Head of caudate nucleus (tissue), 42 donors: ENCODE measurements at places on chromosomes 3 and 15.

- DNase-seq: no peak
These were observed 300.4 kb upstream of the RASGRP1 start for GRCh38 chr15:38864827-38865581.

GRCh38 chr3:84223512-84223911 lies 735.3 kb upstream of the CADM2 start:
- DNase-seq: no peak

- no peak for DNase-seq
These were observed 623.0 kb downstream of the NTRK3 start for GRCh38 chr15:87633525-87633924.

DNA sequence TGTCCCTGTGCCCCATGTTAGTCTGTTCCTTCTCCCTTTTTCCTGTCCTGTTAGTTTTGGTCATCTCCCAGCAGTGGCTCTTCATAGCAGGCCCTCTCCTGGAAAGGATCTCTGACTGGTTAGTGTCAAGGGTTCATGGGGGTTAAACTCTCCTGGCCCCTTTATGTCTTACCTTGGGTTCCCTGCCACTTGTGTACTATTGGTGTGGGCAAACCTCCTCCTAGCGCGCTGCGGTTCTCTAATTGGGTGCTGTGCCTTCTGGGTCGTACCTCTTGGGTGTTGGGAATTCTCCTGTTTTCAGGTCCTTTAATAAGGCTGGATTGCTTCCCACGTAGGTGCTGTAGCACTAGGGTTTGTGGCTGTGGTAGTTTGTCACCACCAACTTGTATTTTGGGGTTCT lies 18.8 kb downstream of the GMPS start:
- DNase-seq: no peak

DNA sequence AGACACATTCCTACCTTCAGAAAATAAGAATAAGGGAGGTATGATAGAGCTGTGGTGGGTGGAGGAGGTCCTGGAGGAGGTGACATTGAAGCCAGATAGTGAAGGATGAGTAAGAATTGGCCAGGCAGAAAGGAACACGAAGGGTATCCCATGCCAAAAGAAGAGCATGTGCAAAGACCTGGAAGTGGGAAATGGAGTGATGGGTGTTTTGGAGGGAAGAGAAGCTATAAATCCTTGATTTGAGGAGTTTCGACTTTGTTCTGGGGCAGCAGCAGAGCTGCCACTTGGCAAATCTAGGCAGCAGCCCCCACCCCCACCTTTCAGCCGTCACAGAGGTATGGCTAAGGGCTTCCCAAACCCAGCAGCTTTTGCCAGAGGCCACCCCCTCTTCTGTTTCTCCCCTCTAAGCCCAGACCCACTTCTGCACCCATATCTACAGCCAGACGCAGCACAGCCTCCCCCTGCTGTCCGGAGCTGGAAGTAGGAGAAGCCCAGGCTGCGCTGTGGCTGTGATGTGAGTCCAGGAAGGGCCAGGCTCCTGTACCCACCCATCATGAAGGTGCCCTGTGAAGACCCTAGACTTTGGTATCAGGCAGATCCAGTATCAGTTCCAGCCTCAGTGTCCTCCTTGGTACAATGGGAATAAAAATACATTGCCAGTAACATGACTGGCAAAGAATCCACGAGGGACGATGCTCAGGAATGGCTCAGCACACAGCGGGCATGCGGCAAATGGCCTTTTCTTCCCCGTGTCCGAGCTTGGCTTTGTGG lies 188.7 kb upstream of the LINGO1 start:
- peak; percentile 84 for DNase-seq

GRCh38 chr3:116474032-116474780 lies 28.9 kb upstream of the LSAMP start:
- no peak for DNase-seq

- no peak for DNase-seq
These were observed 14.7 kb downstream of the SEMA3F start for GRCh38 chr3:50169858-50170257.

GRCh38 chr3:18591120-18591519 lies 166.0 kb upstream of the SATB1 start:
- no peak for DNase-seq

DNA sequence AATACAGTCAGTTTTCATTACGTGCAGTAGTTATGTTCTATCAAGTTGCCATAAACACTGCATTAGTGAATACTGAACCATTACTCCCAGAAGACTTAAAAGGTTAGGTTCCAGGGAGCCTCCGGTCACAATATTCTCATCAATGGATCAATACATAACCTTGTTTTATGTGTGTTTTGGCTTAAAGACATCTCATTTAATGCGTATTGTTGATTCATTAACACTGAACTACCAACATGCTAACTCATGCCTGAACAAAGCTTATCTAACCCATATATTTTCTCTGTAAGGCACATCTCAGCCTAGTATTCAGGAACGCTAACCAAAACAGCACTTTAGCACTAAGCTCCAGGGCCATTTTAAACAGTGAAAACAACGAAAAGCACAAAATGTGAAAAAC lies 24.1 kb upstream of the NEDD4 start:
- no peak for DNase-seq

DNA sequence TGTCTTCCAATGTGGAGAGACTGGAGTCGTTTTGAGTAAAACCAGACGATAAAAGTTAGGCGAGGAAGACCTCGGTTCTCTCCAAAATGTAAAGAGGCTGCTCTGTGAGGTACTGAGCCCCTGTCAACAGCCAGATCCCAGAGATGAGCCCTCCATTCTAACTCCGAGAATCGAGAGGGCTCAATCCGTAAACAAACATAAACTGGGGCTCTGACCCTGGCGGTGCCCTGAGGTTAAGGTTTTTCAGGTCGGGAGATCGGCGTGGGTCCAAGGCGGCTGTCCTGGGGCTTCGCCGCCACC lies 417 bp downstream of the TBCCD1 start:
- DNase-seq: no peak

- no peak for DNase-seq
These were observed 351.8 kb downstream of the GABRB3 start for GRCh38 chr15:26421065-26421464.

DNA sequence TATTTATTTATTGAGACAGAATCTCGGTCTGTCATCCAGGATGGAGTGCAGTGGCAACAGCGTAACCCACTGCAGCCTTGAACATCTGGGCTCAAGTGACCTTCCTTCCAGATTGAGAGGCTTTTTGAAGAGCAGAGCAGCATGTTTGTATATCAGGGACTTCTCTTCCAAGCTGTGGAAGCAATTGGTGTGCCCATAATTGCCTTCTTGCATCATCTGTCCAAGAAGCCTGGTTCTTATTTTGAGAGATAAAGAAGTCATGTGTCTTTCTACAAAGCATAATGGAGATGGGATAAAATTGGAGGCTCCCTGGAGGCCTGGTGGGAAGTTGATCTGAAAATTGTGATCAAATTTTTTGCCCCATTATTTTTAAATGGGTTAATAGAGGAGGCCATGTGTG lies 183.8 kb upstream of the MCTP2 start:
- no peak for DNase-seq

GRCh38 chr3:156431334-156432124 lies 123.4 kb downstream of the SSR3 start:
- no peak for DNase-seq

DNA sequence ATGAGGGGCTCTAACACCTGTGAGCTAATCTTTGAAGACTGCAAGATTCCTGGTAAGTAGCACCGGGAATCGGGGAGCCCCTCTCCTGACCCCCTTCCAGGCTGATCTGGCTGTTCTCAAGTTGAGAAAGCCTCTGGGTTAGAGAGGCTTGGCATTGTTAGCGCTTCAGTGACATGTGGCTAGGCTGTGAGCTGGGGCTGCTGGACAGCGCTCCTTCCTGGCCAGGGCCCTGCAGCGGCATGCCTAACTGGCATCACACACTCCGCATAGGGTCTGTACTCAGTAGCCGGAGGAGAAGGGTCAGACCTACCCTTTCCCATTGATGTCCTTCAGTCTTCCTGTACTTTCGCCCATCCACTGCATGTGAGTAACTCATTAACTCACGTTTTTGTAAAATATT lies 7.4 kb downstream of the IVD start:
- DNase-seq: no peak

- DNase-seq: no peak
These were observed 40.9 kb downstream of the TPRG1 start for GRCh38 chr3:189212681-189213080.

GRCh38 chr3:111311709-111312235 lies 230.2 kb upstream of the CD96 start:
- no peak for DNase-seq

GRCh38 chr3:114863848-114864247 lies 283.2 kb downstream of the ZBTB20 start:
- DNase-seq: no peak

DNA sequence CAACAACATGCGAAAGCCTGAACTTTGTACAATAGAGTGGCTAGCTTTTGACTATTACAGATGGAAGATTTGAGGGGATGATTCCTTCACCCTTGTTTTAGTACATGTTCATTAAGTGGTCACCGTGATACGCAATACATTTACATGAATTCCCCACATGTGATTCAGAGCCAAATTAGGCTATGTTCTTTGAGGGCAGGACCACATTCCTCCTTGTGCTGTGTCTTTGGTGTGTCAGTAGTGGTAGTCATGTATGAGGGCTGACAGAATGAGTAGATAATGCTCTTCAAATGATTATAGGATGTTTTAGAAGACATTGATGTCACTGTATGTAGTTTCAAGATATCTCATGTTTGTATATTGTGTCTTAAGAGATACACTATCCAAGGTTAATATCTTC lies 12.1 kb downstream of the PTPRG start:
- DNase-seq: no peak

DNA sequence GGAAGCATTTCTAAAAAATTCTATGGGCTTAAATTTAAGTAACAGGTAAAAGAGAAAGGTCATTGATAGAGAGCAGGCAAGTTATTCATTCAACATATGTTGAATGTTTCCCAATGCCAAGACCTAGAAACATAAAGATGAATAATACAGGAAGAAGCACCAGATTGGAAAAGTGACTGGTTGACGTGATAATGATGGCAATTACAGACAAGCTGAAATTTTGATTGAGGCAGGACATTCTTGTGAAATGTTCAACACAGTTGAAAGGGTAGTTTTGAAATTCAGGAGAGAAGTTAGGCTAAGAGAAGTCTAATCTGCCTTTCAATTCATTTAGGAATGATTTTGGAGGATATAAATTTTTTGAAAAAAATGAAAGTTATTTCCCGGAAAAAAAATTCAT lies 536.3 kb upstream of the NAALADL2 start:
- no peak for DNase-seq

- DNase-seq: peak; percentile 29
These were observed 305.8 kb downstream of the PLCL2 start for GRCh38 chr3:17190353-17191078.

GRCh38 chr3:15795651-15796308 lies 2.0 kb downstream of the ANKRD28 start:
- no peak for DNase-seq

GRCh38 chr3:9500108-9501050 lies 53.2 kb downstream of the LHFPL4 start:
- DNase-seq: peak; percentile 19

DNA sequence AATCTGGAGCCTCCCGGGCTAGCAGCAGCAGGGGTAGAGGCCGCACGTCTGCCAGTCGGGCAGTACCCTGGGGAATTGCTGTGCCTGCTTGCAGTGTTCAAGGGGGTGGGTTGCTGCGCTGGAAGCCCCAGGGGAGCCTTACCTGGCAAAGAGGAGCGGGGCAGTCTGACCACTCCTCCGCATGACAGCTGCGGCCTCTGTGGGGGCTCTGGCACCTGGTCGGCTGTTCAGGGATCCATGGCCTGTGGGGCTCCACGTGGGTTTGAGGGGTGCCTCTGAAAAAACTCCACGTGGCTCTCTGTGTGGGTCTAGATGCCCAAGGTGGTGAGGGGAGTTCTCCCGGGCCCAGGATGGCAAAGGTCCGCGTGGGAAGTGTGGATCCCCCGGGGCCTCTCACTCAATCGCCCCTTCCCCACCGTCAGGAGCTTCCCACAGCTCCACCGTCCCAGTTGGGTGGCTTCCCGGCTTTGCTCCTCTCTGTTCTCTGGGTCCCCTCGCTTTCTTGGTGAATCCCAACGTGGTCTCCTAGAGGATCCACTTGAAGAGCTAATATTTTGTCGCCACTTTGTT lies 184.5 kb downstream of the EFHB start:
- DNase-seq: no peak

DNA sequence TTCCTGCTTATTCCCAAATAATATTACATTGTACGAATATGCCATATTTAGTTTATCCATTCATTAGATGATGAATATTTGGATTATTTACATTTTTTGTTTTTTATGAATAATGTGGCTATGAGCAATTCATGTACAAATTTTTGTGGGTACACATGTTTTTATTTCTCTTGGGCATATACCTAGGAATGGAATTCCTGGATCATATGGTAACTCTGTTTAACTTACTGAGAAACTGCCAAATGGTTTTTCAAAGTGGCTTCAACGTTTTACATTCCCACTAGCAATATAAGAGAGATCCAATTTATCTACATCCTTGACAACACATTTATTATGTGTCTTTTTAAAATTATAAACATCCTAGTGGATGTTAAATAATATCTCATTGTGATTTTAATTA lies 362.0 kb upstream of the TMCO5A start:
- no peak for DNase-seq

GRCh38 chr3:41933154-41933676 lies 28.7 kb downstream of the ULK4 start:
- no peak for DNase-seq

DNA sequence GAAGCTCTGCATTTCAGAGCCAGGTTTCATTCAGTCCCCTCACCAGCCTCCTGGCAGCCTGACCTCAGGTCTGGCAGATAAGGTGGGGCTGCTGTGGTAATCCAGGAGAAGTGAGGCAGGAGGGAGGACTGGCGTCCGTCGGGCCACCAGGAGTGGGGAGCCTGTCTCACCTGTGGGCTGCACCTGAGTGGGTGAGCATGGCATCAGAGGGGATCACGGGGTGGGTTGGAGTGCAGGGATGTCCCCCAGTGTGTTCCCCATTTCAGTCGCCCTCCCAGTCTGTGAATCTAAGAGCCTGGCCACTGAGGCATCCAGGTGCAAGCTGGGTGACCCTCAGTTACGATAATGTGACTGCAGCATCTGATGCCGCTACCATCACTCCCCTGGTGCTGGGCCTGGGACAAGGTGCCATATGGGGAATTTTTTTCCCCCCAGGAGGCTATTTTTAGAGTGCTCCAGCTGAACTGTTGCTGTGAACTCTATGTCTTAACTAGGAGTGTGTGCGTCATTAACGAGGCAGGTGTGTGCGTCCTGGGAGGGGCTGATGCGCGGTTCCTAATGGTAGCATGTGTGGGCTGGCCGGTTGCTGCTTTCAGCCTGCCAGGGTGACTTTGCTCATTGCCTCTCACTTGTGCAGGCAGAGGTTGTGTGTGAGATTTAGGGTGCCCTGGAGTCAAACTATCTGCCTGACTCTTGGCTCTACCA lies 165.2 kb downstream of the SLCO3A1 start:
- peak; percentile 32 for DNase-seq

DNA sequence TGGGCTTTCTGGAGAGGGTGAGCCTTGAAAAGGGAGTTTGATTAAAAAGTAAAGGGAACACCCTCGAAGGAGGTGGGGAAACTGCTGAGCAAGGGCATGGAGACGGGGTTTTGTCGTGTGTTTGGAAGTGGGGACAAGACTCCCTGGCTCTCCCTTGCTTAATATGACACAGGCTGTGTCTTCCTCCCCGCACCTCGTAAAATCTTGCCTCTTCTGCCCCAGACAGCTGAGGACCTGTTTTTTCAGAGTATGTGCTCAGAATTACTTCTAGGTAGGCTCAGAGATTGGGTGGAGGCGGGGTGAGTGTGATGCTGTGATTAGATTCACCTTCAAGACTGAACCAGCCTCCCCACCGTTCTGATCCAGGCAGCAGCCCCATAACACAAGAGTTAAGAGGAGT lies 244.4 kb upstream of the TLE3 start:
- DNase-seq: no peak

GRCh38 chr15:99143242-99143641 lies 38.4 kb downstream of the SYNM start:
- no peak for DNase-seq
